Putamen (tissue), 1 donor: ENCODE measurements at places on chromosomes 4 and X.

GRCh38 chrX:134718966-134719317 lies 60.7 kb upstream of the PLAC1 start:
- DNase-seq: no peak

GRCh38 chrX:17977696-17978095 lies 116.6 kb upstream of the RAI2 start:
- no peak for DNase-seq

DNA sequence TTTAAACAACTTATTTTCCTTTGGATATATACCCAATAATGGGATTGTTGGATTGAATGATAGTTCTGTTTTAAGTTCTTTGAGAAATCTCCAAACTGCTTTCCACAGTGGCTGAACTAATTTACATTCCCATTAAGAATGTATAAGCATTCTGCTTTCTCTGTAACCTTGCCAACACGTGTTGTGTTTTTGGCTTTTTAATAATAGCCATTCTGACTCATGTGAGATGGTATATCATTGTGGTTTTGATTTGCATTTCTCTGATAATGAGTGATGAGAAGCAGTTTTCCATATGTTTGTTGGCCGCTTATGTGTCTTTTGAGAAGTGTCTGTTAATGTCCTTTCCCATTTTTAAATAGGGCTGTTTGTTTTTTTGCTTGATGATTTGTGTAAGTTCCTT lies 155.6 kb upstream of the PITX2 start:
- DNase-seq: no peak

GRCh38 chr4:14627038-14627437 lies 375.2 kb upstream of the CPEB2 start:
- no peak for DNase-seq
